ENCODE measurements at places on chromosomes 7 and 10. TPM values are rescaled to one million over a fixed set of nuclear protein-coding genes. Genes with fewer than 3 reads are reported as not detected.

DNA sequence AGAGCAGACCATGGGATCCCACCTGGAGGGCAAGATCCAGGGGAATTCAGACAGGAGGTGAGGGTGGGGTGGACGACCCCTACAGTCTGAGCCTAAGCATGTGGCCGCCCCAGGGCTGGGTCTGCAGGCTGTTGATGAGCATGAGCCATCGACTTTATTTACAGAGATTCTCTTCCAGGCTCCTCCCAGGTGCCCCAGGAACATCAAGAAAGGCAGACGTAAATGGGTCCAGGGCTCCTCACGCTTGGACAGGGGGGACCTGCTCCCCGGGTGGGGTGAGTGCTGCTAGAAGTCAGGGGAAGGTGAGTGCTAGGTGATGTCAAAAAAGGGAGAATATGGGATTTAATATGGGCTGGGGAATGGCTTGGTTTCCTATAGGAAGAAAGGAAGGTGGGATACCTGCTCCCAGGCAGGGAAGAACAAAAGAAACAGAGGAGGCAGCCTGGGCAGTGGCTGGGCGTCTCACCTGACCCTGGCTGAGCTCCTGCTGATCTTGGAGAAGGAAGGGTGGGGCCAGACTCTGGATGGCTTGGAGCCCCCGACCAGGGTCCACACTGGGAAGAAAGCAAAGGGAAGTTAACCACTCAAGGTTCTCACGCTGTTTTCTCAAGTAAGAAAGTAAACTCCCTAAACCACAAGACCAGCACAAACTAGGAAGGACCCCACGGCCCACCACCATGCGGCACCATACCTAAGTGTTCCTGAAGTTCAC lies 162.1 kb upstream of the SHH start:
- DNase-seq, result no peak

- peak; percentile 81 for DNase-seq
These were observed 56.4 kb downstream of the STEAP1B start for GRCh38 chr7:22443370-22444180.

DNA sequence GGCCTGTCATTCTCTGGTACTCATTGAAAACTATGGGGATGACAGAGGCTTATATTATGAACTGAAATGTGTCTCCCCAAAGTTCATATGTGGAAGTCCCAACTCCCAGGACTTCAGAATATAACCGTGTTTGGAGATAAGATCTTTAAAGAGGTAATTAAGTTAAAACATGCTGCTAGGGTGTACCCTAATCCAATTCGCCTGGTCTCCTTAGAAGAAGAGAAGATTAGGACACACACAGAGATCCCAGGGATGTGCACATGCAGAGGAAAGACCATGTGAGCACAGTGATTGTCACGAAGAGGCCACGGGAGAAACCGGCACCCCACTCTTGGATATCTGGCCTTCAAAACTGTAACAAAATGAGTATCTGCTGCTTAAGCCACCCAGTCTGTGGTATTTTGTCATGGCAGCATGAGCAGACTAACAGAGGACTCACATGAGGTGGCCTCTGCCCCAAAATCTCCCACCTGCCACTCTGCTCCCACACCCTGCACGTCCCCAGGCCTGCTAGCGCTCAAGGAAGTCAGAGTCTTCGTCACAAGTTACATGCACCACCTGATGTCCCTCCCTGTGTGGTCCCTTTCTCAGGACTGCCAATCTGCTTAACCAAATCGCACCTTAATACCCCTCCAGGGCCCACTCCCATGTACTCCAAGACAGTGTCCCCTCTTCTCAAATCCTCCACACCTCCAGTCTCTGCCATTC lies 26.8 kb downstream of the PLAC9 start:
- DNase-seq, result no peak

DNA sequence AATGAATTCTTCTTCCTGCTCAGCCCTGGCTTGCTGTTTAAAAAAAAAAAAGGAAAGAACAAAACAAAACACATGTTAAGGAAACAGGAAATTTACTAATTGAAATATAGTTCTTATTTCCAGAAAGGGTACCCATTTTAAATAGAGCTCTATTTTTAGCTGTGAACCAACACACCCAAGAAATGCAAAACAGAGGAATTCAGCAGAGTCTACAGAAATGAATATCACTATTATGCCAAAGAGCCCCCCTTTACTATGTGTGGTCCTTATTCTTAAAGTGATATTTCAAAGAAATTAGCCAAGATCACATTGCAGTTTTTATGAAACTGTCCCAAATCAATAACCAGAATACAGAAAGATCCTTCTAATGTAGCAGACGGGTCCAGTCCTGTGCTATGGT lies 53.7 kb downstream of the CCDC6 start:
- DNase-seq, result peak; percentile 30

Gene SPRN
- total RNA-seq, result 0.13 TPM

Gene CPXM2
- total RNA-seq, result 0.42 TPM

DNA sequence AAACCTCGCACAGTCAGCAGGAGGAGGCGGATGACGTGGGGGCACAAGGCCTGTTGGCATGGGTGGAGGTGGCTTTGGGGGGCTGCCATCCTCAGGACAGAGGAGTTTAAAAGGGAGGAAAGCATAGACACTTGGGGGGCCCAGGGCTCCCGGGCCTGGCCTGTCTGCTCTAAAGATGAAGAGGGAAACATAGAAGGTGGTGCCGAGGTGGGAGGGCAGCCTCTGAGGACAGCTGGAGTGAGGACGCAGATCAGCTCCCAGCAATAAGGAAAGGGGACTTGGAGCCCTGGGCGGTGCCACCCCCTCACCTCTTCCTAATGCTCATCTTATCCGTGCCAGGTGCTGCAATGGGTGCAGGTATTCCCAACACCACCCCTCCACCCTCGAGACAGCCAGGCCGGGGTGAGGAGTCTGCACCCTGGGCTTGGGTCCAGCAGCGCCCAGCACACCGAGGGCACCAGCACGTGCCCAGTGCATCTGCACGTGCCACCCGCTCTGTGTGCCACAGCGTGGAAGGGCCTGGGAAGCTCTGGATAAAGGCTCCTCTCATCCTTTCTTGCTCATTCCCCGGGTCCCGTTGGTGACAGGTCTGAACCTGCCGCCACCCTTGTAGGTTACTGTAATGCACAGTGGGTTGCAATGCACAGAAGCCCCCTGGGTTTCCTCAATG lies 566.0 kb upstream of the FOXK1 start:
- no peak for DNase-seq

DNA sequence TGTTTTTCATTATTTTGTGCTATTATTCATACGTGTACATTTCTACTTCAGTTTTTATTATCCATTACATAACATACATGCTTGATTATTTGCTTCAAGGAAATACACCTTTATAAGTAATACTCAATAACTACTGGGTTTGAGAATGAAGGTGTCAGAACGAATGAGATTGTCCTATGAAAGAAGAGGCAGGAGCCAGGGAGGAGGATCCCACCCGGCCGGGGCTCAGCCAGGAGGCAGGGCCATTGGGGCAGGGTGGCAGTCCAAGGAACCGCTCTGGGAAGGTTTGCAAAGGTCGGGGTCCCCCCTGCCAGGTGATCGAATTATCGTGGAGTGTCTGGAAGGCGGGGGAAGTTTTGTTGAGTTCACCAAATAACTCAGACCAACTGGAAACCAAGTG lies 9.1 kb downstream of the TRIM56 start:
- no peak for DNase-seq

GRCh38 chr10:111560027-111560426 lies 483.2 kb downstream of the ADRA2A start:
- no peak for DNase-seq

Gene ACSL5
- total RNA-seq, result 0.76 TPM

Gene ZCCHC24
- total RNA-seq, result 5.7 TPM

GRCh38 chr7:36021367-36021766 lies 131.7 kb upstream of the EEPD1 start:
- DNase-seq, result peak; percentile 23

Gene TEX36
- total RNA-seq, result not detected

Gene COL28A1
- not detected for total RNA-seq

Gene NEUROG3
- total RNA-seq, result not detected

Gene NME8
- total RNA-seq, result not detected

DNA sequence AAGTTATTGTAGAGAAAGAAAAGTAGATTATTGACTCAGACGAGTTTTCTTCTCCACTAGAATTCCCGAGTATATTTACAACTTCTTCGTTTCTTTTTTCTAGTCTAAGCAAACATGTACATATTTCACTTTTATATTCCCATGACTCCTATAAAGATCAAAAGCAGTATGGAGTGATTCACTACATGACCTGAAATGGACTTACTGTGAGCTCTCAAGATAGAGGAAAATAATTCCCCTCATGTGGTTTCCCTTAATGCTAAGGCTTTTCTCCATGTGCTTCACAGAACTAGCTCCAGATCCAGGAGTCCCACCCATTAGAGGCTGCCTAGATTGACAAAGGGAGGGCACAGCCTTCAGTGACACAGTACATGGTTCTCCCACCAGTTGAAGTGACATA lies 823.1 kb upstream of the LRRTM3 start:
- DNase-seq, result no peak

Gene LDB3
- not detected for total RNA-seq

DNA sequence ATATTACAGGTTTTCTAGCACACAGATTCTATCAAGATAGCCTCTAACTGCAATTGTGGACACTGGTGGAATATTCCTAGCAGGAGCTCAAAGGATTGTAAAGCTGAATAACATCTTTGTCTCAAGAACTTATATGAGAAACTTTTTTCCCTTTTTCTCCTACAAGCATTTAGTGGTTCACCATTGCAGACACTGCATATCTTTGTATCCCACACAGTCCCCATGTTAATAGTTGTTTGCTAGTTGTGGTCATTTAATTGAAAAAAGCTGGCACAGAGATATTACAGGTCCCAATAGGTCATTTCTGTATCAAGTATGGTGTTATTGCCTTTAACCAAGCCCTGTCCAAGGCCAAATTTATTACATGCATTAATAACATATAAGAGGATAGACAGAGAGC lies 226.2 kb upstream of the TCF7L2 start:
- no peak for DNase-seq

All from endothelial cell of umbilical vein (primary cell).